ENCODE measurements at places on chromosomes 5 and 9. TPM values are rescaled to one million over a fixed set of nuclear protein-coding genes. Genes with fewer than 3 reads are reported as not detected.

The ROPN1L gene
- not detected for total RNA-seq

The FAM174A gene
- total RNA-seq: 4.8 TPM

The FOXI1 gene
- not detected for total RNA-seq

The CAMK4 gene
- total RNA-seq: 68.0 TPM

The FPGS gene
- total RNA-seq: 86.3 TPM

The SNCAIP gene
- total RNA-seq: not detected

The CCNJL gene
- not detected for total RNA-seq

The PCDHGB4 gene
- total RNA-seq: not detected

The PDCD1LG2 gene
- 0.08 TPM for total RNA-seq

The SPATA9 gene
- total RNA-seq: not detected

The ESM1 gene
- not detected for total RNA-seq

The HINT1 gene
- total RNA-seq: 356 TPM

Data from activated naive CD8-positive, alpha-beta T cell treated with anti-CD3 and anti-CD28 coated beads for 36 hours (primary cell).